Stimulated activated CD8-positive, alpha-beta memory T cell treated with anti-CD3 and anti-CD28 coated beads, Interleukin-7, amount 100 ng/mL, for 1 hour (primary cell): ENCODE measurements at places on chromosomes 2 and 18.

DNA sequence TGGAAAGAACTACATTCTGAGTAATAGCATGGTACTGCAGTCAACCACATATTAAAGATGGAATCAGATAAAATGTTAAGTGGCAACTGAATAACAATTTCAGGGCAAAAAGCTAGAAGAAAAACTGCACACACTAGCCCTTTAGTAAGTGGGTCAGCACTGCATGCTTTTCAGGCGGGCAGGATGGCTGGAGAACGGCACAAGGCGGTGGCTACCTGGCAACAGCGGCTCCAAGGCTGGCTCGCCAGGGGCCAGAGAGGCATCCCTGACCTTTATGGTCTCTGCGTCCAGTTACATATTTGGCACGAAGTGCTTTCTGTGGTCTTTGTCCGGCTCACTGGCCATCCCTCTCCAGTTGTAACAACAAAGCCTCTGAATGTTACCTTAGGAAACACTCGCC, 226.7 kb downstream of the MYT1L start:
- DNase-seq: no peak

DNA sequence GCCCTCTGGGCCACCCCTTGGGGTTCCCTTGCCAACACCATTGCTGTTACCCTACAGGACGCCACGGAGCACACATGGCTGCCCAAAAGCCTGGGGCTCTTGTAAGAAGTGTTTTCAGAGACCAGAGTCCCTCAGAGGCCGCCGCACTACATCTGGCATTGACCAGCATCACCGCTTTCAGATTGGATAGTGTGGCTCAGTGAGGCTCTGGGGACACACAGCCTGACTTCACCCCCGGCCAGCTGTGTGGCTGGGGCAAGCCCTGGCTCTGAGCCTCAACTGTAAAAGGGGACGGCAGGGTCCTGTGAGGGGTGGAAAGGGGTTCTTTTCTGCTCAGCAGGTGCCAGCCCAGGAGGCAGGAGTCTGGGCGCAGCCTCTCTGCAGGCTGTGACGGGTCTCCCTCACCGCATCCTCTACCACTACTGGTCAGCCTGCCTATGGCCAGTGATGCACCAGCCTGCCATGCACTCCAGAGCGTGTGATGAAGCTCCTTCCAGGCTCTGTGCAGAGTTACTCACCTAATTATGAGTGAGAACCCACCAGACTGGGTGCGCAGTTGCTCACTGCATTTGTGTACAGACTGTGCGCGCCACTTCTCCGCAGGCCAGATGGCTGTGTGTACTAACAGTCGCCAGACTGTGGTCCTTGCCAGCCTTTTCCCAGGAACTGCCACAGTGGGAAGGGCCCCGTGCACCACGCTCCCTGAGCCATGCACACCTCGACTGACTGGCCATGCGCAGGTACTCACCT, 10.7 kb upstream of the OTOF start:
- no peak for DNase-seq

DNA sequence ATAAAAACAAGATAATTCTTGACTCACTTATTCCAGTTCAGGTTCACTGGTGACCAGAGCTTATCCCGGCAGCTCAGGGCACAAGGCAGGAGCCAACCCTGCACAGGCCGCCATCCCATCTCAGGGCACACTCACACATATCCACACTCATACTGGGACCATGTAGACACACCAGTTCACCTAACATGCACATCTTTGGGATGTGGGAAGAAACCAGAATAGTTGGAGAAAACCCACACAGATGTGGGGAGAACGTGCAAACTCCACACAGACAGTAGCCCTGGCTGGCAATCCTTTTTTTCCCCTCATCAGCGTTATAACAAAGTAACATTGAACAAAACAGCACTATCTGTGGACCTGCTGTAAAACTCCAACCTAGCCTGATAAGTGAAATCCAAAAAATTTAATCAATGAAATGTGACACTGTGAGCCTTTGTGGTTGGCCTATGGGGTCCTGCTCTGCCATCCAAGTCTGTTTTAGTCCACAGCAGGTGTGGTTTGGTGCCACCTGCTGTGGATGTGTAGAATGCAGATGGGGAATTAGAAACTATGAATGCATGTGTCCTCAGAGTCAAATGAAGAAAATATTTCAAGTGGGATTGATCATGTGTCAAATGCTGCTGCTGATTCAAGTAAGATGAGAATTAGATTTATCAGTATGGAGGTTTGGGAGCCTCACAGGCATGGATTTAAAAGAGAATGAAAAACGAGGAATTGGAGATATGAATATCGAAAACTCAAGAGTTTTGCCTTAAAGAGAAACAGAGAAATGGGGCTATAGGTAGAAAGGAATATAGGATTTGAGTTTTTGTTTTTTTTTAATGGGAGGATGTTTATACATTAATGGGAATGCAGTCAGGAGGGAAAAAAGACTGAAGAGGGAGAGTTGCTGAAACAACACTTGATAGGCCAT, 47.0 kb downstream of the UGP2 start:
- no peak for DNase-seq

DNA sequence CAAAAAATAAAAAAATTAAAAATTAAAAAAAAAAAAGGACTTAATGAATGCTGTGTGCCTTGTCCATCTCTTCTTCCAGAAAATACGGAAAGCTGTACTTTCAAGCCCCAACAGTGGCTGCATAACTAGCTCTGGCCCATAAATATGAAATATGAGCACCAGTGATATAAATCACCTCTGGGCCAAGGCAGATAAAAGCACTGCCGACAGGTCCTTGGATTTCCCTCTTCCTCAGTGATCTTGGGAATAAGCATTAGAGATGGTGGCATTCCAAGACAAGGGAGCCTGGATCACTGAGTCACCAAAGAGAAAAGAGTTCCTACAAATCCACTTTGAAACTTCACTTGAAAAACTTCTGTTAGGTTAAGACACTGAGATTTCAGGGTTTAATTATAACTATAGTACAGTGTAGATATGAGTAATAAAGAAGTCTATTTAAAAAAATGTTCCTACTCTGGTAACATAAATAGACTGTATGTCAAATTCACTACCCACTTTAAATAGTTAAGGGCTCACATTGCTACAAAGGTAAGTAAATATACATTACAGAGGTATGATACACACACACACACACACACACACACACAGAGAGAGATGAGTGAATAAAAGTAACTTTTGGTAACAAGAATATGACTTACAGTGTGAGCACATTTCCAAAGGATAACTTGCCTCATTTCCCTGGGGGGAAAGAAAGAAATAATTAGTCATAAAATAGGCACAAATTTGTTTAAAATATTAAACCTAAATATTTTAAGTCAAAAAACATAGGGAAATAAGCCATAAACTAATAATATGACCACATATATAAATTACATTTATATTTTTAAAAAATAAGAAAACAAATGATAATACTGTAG, 35.6 kb downstream of the PPP3R1 start:
- DNase-seq: no peak

DNA sequence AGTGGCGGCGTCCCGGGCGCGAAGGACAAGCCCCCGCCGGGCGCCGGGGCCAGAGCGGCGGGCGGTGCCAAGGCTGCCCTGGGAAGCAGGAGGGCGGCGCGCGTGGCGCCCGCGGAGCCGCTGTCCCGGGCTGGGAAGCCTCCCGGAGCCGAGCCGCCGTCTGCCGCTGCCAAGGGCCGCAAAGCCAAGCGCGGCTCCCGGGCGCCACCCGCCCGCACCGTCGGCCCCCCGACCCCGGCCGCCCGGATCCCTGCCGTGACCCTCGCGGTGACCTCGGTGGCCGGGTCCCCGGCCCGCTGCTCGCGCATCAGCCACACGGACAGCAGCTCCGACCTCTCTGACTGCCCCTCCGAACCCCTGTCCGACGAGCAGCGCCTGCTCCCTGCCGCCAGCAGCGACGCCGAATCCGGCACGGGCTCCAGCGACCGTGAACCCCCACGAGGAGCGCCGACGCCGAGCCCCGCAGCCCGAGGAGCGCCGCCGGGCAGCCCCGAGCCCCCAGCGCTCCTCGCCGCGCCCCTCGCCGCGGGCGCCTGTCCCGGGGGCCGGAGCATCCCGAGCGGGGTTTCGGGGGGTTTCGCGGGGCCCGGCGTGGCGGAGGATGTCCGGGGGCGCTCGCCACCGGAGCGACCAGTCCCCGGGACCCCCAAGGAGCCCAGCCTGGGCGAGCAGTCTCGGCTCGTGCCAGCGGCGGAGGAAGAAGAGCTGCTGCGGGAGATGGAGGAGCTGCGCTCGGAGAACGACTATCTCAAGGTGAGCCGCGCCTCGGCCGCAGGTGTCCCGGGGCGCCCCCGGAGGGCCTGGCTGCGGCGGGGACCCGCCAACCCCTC, 820 bp downstream of the MTCL1 start:
- no peak for DNase-seq
